ENCODE measurements at places on chromosomes 12 and 14.
A peak's percentile ranks its signal among the peaks of the same experiment; 100 is the strongest.

DNA sequence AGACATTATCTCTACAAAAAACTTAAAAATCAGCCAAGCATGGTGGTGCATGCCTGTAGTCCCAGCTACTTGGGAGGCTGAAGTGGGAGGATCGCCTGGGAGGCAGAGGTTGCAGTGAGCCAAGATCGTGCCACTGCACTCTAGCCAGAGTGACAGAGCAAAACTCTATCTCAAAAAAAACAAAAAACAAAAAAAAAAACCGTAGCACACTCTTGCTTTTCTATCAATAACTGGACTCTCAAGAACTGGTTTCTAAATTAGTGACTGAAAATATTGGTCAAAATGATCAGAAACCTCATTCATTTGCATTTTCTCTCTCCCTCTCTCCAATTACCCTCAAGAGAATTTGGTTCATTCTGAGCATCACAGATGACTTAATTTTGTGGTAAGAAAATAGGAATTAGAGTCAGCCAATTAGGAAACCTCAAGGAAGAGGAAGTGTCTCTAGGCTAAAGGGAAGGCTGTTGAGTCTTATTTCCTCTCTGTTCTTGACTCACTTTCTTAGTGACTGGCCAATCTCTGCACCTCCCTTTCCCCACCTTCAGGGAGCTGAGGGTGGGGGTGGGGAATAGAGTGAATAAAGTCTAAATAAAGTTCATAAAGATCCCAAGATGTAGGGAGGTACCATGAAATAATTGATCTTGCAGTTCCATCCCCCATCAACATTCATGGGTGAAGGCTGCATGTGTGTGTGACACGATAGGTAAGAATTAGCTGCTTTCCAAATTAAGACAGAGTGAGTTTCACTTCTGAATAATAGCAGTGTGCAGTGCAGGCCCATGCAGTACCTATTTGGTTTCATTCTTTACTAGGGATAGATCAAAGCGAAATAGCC is 6.8 kb upstream of the PSMA6 start:
- DNase-seq = no peak

GRCh38 chr12:115755725-115756085 is 521.8 kb downstream of the MED13L start:
- DNase-seq = no peak

DNA sequence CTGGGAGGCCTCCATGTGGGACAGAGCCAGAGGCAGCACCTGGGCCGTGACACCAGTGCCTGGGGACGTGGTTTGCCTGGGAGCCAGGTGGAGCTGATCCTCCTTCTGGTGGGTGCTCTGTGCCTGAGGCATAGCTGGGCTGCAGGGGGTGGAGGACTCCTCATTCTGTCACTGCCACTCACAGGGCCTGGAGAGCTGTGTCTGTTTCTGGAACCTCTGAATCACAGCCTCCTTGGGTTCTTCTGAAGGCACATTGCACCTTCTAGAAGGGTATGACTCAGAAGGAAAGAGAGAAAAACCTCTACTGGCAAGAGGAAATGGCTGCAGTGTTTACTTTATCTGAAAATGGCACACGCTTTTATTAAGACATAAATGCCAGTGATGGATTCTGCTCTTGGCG is 659.8 kb downstream of the VRK1 start:
- no peak for DNase-seq

DNA sequence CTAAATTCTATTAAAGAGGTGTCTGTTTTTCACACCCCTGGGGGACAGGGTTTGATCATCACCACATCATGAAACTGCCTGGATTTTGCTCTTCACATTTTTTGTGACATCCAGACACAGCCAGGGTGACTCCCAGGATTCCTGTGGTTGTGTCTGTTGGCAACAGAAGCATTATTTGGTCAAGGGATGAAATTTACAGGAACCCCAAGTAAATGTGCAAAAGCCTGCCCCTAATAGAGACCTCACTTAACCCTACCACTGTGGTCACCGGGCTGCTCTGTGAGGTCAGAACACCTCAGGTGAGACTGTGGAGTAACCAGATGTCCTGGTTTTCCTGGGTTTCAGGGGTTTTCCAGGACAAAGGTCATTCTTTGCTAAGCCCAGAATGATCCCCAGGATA is 103.8 kb downstream of the DAD1 start:
- no peak for DNase-seq

- DNase-seq = peak; percentile 9
Measured at GRCh38 chr14:63308723-63309317, 9.9 kb downstream of the GPHB5 start.

- no peak for DNase-seq
Measured at GRCh38 chr14:53306267-53306721, 153.2 kb upstream of the DDHD1 start.

- DNase-seq = no peak
Measured at GRCh38 chr12:14314801-14315200, 50.7 kb upstream of the ATF7IP start.

GRCh38 chr12:62813031-62813829 is 121.7 kb downstream of the PPM1H start:
- DNase-seq = no peak

- no peak for DNase-seq
Measured at GRCh38 chr14:24338843-24339242, 948 bp downstream of the RIPK3 start.

- no peak for DNase-seq
Measured at GRCh38 chr14:50757702-50758101, 73.3 kb downstream of the NIN start.

Data from DMS153 (cell line).